ENCODE measurements at places on chromosomes 7 and 10.

DNA sequence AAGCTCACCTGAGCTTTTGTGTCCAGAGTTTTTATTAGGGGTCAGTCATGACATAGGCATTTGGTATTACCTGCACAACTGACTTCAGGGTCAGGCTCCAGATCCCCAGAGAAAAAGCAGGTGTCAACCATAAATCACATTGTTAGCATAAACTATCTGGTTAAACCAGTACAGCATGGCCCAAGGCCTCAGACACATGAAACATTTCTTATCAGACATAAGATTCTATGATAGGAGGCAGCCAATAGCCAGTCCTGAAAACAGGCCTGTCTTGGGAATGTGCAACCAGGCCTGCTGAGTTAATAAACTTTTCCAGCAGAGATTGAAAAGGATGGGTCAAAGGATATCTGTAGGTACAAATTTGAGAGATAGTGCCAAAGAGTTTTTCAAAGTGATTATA is 116.1 kb downstream of the TPST1 start:
- DNase-seq, result no peak

DNA sequence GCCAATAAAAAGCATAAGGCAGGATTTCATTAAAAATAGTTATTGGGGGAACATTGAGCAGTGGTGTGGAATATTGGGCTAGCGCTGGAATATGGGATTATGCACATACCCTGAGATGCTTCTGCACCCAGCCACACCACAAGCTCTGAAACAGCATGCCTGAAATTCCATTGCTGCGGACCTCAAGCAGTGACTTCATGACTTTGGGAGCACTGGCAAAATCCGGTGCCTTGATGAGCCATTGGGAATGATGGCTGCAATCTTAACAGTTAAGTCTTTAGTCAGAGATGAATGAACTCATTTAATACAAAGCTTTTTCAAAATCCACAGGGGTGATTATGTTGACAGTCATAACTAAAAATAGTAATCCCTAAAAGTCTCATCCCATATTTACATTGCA is 274.7 kb upstream of the MTPN start:
- DNase-seq, result no peak

GRCh38 chr10:43376828-43377423 is 5.5 kb downstream of the FXYD4 start:
- no peak for DNase-seq

DNA sequence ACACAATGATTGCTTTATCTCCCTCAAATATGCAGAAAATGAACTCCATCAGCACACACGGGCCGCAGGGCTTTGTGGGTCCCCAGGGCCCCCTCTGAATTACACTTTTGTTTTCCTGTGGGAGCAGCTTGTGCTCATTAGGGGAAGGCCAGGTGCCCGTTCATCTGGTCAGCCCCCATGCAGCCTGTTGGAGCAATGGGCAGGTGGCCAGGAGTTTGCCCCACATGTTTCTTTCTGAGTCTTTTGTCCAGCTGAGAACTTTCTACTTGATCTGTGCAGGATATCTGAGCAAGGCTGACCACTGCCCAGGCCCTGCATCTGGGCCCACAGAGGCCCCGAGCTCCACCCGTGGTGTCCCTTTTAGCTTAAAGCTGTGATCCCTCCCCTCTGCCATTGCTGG is 105.3 kb upstream of the FAM20C start:
- DNase-seq, result no peak

- peak; percentile 39 for DNase-seq
These were observed at the start of gene ZC3HAV1 for GRCh38 chr7:139109188-139109982. Gene ZC3HAV1 (minus strand): TSS chr7:139109720. CDS start chr7:139109331, 389 bp downstream.

DNA sequence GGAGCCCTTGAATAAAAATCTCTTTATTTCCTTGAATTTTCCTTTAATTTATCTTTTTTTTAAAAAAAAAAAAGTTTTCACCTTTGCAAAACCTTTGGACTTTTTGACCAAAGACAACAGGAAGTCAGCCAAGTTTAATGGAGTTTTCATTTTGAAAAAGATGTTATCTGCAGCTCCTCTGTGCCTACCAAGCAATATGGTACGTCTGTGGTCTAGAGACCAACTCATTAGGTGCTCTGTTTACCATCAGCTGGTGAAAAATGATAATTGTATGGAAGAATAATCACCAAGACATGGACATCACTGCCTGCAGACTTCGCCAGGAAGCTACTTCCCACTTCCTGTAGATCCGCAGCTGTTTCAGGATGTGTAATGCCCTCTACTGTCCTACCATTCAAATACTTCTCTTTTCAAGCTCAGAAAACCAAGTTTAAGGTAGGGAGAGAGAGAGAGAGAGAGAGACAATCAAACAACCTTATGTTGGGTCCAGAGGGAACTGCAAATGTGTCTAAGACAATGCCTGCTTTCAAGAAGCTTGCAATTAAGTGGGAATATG is 18.7 kb downstream of the PLXNA4 start:
- no peak for DNase-seq

- no peak for DNase-seq
These were observed 4.3 kb downstream of the TMEM273 start for GRCh38 chr10:49183596-49184542.

DNA sequence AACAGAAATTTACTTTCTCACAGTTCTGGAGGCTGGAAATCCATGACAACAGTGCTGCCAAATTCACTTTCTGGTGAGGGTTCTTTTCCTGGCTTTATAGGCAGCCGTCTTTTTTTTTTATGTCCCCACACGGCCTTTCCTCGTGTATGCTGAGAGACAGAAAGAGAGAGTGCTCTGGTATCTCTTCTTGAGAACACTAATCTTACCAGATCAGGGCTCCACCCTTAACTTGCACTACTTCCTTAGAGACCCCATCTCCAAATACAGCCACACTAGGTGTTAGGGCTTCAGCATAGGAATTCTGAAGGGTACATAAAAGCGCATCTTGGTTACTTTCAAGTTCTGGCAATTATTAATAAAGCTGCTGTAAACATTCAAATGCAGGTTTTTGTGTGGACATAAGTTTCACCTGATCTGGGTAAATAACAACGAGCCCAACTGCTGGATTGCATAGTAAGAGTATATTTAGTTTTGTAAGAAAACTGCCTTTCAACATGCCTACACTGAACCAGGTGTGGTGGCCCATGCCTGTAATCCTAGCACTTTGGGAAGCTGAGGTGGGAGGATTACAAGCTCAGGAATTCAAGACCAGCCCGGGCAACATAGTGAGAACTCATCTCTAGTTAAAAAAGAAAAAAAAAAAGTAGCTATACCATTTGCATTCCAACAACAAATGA is 8.2 kb upstream of the C1GALT1 start:
- no peak for DNase-seq

All from NCI-H2107 (cell line).